ENCODE measurements at places on chromosomes 4 and X. TPM values are rescaled to one million over a fixed set of nuclear protein-coding genes. Genes with fewer than 3 reads are reported as not detected.

PDCL2 gene
- not detected for total RNA-seq

SHROOM2 gene
- under 0.01 TPM for total RNA-seq

GPC4 gene
- total RNA-seq, result under 0.01 TPM

SHOX gene
- not detected for total RNA-seq

LRCH2 gene
- 0.54 TPM for total RNA-seq

GPR78 gene
- not detected for total RNA-seq

NLGN4X gene
- under 0.01 TPM for total RNA-seq

CCKAR gene
- not detected for total RNA-seq

Data from hematopoietic multipotent progenitor cell (in vitro differentiated cells).